ENCODE measurements at places on chromosomes 6 and 20.
A peak's percentile ranks its signal among the peaks of the same experiment; 100 is the strongest.

- DNase-seq = no peak
These were observed 21.9 kb downstream of the DTD1 start for GRCh38 chr20:18609741-18610140.

DNA sequence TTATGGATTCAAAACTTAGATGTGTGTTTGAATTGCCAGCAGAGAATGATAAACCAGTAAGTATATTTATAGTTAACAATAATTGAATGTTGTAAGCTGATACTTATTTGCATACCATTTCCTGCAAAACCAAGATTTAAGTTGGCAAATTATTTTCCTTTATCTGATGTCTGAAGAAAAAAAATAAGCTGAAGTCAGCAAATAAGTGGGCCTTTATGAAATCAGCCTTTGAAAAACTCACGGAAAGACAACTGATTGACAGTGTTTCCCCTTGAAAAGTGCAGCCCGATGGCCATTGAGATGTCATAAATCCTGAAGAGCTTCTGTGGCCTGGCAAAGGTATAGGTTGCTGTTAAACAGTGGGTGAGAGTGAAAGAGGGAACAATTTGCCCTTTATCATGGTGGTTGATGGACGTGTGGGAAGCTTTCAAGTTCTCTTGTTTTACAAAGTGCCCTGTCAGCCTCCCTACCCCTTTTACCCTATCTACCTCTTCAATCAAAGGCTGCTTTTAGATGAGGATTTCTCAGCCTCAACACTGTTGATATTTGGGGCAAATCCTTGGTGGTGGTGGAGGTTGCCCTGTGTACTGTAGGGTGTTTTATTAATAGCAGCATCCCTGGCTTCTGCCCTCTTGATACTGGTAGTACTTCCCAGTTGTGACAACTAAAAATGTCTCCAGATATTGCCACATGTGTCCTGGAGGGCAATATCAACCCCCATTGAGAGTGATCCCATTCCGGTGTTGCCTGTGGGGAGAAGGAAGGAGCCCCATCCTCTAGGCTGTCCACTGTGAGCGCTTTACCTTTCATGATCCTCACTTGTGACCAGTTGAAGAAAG lies 50.2 kb downstream of the VAPB start:
- no peak for DNase-seq

DNA sequence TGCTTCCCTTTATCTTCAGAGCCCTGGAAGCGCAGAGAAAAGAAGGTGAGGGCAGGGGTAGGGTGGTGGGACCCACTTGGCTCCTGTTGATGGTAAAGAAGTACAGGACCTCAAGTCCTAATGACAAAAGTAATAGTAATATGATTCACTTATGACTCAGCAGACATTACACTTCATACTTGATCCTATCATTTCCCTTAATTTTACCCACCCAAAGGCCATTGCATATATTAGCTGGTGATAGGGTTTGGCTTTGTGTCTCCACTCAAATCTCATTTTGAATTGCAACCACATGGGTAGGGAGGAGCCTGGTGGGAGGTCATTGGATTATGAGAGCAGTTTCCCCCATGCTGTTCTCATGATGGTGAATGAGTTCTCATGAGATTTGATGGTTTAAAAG lies 880.7 kb downstream of the KIF16B start:
- DNase-seq = no peak

- DNase-seq = no peak
These were observed 34.3 kb downstream of the RPRD1B start for GRCh38 chr20:38067717-38068365.

- peak; percentile 12 for DNase-seq
These were observed 31.2 kb downstream of the SLX4IP start for GRCh38 chr20:10466325-10466724.

Data from left kidney (tissue), 8 donors.